Fibroblast of skin of right quadriceps (primary cell): ENCODE measurements at places on chromosomes 16 and 17.

DNA sequence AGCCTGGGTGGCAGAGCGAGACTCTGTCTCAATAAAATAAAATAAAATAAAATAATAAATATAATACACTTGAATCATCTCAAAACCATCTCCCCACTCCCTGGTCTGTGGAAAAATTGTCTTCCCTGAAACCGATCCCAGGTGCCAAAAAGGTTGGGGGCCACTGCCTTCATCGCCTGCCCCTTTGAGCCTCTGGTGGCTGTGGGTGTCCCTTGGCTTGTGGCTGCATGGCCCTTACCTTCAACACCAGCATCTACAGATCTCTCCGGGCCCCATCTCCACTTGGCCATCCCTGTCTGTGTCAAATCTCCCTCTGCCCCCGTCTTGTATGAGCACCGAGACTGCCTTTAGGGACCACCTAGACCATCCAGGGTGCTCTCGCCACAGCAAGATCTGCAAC, 177.3 kb downstream of the SEC14L1 start:
- DNase-seq: no peak

DNA sequence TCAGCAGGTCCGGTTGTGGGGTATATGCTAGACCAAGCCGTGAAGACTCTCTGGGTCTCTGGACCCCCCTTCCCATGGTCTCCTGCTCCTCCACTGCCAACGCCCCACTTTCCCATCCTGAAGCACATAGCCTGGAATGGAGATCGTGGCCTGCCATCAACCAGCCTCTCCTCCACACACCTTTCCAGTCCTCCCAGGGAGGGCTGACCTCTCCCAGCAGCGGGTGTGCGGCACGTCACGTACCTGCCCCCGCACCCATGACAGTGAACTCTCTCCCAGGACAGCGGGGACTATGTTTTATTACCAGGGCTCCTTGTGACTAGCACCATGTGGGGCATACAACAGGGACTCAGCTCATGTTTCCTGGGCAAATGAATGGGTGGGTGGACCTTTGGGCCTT, 1.8 kb downstream of the PRM3 start:
- no peak for DNase-seq

DNA sequence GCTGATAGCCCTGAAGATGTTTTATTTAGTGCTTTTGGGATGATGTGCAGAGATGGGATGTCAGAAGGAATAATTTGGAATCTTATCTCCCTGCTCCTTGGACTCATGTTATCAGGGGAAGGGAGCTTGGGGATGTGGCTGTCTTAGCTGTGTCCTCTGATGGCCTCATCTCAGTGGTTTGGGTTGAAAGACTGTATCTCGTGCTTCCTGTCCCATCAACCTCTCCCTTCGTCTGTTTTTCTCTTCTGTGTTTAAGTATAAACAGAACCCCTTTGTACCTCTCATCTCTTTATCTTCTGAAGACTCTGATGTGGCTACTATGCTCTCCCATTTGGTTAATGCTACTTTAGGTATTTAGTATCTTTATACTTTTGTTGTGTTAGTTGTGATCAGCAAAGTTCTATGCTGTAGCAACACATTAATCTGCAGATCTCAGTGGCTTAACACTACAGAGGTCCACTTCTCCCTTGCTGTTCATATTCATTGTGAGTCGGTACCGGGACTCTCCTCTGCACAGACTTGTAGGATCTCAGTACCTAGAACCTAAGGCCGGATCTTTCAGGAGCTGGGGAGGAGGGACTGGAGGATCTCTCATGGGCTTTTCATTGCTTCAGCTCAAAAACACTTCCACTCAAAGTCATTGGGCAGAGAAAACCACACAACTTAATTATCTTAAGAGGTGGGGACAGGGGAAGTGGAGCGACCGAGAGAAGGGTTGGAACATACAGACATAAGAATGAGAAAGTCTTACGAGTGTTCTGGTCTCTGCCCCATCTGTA, 28.8 kb downstream of the PRKCA start:
- no peak for DNase-seq

DNA sequence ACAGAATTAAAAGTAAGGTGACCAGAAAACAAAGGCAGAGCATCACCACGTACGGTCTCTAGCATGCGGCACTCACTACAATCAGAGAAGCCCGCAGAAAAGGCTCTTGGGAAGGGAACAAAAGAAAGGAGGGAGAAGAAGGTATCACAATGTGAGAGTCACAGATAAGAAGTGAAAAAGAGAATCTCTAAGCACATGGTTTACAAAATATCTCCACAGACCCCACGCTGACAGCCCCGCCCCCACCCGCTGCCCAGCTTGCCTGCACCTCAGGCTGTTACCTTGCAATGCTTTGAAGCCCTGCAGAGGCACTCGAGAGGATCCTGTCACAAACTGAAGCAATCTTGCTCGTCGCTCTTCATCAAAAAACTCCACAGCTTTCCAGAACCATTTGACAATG, 40.5 kb downstream of the CEP95 start:
- DNase-seq: no peak

GRCh38 chr16:70267516-70267915, 15.8 kb upstream of the EXOSC6 start:
- DNase-seq: peak; percentile 31

- DNase-seq: no peak
These were observed 19.2 kb downstream of the PGS1 start for GRCh38 chr17:78397681-78398101.

DNA sequence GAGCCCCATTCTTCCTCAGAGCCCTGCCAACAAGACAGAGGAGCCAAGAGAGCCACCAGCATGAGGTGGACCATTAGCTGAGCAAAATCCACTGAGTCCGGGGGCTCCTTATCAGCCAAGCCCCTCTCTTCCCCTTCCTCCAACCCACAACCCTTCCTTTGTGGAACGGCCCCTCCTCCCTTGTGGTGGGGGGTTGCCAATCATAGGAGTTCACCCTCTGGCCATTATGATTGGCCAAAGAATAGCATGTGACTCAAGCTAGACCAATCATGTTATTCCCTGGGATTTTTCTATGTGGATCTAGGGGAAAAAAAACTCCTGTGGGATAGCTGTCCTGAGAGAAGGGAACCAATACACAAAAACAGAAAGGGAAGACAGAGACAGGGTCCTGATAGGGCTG, 120.5 kb downstream of the C16orf95 start:
- no peak for DNase-seq

DNA sequence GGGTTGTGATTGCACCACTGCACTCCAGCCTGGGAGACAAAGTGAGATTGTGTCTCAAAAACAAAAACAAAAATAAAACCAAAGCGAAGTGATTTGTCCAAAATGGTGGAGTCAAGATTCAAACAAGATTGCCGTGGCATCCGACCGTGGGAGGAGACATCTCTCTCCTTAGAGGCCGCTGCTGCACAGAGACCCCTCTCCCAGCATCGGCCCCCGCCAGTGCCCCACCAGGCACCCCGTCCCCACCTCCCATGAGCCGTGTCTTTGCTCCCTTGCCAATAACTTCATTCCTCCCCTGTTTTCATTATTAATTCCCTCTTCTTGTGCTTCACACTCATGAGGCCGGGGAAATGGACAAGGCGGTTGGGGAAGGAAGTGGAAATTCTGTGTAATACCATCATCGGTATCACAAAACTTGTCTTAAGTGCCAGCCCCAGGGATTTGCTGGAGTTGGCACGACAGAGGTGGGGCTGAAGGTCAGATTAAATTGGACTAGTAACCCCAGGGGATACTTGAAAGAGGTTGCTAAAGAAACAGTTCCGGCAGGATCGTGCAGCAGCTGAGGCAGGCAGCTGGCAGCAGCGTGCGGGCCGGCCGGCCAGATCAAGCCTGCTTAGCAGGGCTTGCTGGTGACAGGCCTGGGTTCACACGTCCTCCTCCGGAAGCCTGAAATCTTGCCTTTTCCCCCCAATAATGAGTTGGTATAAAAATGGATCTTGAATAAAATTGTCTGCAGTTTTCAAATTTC, 66.8 kb downstream of the RTN4RL1 start:
- no peak for DNase-seq

DNA sequence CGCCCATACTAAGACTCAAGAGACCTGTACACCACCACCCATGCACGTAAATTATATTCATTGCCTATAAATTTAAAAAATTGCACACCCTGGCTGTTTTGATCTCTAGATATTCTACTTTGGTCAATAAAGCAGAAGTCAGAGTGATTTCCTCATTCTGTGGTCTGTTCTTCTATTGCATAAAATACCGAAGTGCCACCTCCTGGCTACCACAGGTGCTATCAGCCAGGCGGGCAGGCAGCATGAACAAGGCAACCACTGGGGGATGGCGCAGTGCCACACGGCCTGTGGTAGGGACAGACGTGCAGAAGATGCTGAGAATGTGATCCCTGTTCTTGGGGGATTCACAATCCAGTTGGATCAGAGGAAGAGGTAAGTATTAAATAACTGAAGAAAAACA, 122.3 kb downstream of the CDK5R1 start:
- peak; percentile 26 for DNase-seq

DNA sequence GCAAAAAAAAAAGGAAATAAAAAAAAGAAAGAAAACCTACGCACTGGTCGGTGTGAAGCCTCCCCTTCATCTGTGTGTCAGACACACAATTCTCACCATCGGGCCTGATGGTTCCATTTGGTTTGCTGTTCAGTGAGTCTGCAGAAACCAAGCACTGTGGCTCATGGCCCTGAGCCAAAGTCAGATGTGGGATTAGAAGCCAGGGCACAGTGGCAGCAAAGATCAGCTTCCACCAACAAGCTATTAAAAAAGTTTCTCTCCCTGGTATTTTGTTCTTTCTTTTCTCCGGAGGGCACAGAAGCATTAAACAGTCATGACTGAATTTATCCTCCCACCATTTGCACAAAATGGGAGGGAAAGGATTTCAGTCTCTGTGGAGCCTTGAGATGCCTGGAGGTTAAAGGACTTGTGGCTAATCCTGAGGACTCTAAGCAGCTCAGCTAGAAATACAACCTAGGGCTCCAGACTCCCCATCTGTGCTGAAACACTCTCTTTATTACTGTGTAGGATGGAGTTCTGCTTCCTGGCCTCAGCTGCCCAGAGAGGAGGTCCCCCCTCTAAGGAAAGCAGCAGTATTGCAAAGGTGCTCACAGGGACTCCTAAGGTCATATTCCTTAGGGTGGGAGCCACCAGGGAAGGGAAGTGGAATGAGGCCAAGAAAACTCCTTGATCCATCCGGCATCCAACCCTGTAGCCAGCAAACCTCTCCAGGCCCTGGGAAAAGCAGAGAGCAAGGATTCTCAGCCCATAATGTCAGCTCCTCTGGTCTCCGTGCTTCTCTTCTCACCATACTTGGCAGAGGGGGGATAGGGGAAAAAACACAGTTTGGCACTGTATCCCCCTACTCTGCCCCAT, 28.2 kb downstream of the SLC39A11 start:
- peak; percentile 15 for DNase-seq

- no peak for DNase-seq
These were observed 38.8 kb downstream of the NUP88 start for GRCh38 chr17:5380491-5381135.

GRCh38 chr17:16361874-16362273, 8.6 kb upstream of the CENPV start:
- DNase-seq: no peak

GRCh38 chr17:13953841-13954240, 115.5 kb upstream of the COX10 start:
- DNase-seq: peak; percentile 56

DNA sequence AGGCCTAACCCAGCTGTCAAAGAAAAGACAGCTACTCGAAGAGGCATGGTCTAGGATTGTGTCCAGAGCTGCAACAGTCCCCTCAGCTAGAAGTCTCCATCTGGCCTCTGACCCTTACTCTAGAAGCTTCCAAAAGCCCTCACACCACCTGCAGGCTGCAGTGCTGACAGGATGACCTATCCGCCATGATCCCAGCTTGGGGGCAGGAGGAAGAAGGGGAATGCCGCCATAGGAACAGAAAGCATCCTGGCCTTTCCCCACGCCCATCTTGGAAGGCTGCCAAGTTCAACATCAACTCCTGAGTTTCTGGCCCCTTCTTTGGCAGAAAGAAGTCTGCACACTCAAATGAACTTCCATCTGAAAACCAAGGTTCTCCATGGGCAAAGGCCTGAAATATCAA, 3.1 kb upstream of the KRT36 start:
- DNase-seq: peak; percentile 29

DNA sequence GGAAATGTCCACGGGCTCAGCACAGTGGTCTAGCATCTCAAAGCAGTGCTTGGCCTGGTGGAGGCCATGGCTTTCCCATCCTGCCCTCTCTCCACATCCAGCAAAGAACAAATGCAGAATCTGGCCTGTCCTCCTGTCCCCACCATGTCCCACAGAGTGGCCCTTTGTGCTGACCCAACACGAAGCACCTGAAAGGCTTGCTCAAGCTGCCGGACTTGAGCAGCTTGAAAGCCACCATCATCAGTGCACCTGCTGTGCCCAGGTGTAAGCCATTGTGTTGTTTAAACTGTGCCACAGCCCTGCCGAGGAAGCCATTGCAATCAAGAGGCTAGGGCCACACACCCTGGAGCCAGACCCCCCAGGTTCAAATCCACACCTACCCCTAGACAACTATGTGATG, 115.5 kb downstream of the SOCS1 start:
- DNase-seq: no peak

DNA sequence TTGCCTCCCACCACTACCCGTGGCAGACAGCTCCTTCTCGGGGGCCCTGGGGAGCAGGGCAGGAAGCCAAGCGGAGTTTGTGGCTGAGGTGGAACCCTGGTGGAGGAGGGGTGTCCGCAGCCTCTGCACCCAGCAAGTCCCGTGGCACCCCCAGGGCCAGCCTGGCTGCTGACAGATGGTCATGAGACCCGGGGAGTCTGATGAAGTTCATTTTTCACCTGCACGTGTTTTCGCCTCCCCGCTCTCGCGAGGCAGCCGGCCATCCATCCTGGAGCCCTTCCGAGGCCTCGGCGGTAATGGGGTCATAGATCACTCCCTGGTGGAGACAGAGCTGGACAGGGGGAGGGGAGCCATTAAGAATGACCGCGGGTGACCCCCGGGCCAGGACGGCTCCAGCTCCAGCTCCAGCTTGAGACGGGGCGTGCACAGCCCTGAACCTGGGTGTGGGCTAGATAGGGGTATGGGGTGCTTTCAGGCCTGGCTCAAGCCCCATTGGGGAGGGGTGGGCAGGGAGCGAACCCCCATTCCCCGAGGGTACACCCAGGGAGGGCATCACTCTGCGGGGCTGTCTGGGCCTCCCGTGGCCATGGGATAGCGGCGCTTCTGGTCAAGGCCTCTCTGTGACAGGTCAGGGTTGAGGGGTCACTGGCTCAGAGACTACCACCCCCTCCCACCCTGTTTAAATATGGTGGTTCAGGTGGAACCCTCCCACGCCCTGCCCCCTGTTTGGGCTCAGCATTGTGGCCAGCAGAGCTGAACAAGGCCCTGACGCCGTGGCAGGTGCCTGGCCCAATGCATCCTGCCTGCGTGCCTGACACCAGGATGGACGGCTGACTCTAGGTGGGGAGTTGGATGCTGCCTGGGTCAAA, 227.4 kb upstream of the GSE1 start:
- no peak for DNase-seq

DNA sequence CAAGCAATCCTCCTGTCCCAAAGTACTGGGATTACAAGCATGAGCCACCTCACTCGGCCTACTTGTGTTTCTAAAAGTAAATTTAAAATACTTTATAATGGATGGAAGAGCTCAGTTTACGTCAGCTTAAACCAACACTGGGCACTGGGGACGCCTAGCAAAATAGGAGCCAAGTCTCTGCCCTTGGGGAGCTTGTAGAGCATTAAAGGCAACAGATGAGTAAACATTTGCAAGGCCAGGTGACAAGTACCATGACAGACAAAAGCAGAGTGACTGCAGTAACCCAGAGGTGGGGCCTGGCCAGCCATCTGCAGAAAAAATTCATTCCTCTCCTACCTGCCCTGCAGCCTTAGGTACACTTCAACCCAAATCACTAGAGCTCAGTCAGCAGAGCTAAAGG, 12.1 kb upstream of the NLK start:
- DNase-seq: no peak

- DNase-seq: no peak
These were observed 20.1 kb downstream of the GID4 start for GRCh38 chr17:18059283-18059682.

GRCh38 chr16:27489906-27490305, 59.8 kb downstream of the GTF3C1 start:
- no peak for DNase-seq
